ENCODE measurements at places on chromosomes 3 and 15.

DNA sequence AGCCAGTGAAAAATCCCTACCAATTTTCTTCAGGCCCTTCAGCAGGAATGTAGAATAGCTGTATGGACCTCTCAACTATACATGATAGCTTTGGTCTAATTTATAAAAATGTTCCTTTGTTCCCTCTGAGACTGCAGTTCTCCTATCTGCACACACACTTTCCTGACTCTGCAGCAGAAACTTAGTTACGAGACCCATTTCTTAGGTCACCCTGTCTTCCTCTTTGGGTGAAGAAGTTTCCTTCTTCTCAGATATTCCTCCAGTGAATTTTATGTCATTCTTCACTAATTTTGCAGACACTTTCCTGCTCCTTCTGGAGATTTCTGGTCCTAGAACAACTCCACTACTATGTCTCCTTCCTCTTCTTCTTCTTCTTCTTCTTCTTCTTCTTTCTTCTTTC is 42.6 kb downstream of the CD200R1L start:
- DNase-seq: no peak

GRCh38 chr15:61155741-61156700 is 73.1 kb downstream of the RORA start:
- peak; percentile 5 for DNase-seq

- DNase-seq: no peak
These were observed 89.3 kb downstream of the PLSCR2 start for GRCh38 chr3:146380046-146380445.

DNA sequence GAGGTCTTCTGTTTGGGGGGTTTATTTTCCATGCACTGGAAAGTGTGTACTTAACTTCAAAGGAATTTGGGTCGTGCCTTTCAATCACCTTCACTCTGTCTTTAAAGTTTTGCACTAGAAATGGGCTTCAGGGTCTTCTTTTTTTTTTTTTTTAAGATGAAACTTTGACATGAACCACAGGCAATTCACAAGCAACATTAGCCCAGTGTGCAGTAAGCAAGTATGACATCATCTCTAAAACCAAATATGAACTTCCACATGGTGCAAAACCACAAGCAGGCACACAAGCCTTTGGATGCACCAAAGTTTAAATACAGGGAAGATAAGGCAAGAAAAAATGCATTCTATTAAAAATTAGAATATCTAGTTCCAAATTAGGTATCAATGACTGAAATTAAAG is 381.9 kb downstream of the ERC2 start:
- DNase-seq: no peak

Data from NCI-H82 (cell line).